ENCODE measurements at places on chromosomes 11 and 22. TPM values are rescaled to one million over a fixed set of nuclear protein-coding genes. Genes with fewer than 3 reads are reported as not detected.
A peak's percentile ranks its signal among the peaks of the same experiment; 100 is the strongest.

The SERHL2 gene
- total RNA-seq: 1.00 TPM

The HIC2 gene
- total RNA-seq: 5.5 TPM

The OR8J1 gene
- total RNA-seq: not detected

GRCh38 chr11:104728927-104729326 lies 169.3 kb downstream of the CASP12 start:
- DNase-seq: no peak

DNA sequence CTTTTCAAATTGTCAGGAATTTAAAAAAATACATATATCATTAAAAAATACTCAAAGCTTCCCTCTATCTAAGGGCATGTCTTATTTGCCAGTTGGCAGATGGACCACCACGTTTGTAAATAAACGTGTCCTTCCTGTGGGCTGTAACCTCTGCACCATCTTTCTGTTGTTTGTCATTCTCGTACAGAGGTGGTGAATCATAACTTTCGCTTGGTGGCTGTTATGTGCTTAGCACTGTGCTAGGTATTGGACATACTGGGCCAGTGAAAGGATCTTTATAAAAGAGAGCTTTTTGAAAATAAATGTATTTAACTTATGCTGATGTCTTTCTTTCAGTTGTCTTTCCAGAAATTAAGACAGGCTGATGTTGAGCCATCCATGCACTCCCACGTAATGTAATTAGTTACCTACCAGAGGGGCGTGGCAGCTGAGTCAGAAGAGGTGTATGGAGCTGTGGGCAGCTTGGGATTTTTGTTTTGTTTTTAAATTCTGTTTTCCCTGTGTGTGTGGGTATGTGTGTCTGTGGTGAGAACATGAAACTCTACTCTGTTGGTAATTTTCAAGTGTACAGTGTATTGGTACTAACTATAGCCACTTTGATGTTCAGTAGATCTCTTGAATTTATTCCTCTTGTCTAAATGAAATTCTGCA lies 62.7 kb downstream of the TECTA start:
- DNase-seq: no peak

DNA sequence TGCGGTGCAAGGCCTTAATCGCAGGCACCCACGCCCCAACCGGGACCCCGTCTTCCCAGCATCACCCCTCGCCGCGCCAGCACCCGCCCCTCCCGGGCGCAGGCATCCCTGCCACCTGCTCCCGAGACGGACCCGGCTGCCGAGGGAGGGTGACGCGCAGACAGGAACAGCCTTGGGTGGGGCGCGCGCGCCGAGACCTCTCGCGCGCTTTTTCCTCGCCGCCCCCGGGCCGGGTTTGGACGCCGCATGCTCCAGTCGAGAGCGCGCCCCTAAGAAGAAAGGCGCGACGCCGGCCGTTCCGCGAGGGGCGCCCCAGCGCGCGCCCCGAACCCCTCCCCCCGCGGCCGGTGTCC lies 504 bp downstream of the CFL1 start:
- no peak for DNase-seq

DNA sequence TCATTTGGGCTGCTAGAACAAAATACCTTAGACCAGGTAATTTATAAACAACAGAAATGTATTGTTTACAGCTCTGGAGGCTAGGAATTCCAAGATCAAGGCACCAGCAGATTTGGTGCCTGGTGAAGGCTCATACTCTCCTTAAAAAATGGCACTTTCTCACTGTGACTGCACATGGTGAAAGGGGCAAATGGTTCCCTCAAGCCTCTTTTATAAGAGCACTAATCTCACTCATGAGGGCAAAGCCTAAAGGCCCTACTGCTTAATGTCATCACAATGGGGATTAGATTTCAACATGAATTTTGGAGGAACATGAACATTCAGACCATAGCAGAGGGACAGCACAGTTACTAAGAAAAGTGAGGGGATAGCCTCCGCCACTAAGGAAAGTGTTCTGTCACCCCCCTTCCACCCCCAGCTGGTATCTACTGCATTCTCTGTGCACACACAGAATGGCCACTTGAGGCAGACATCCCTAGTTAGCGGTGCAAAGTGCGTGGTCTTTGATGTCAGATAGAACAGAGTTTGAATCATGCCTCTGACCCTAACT lies 47.2 kb upstream of the CEP295 start:
- no peak for DNase-seq

GRCh38 chr11:45423036-45423435 lies 136.9 kb upstream of the SYT13 start:
- peak; percentile 67 for DNase-seq

All from mesenteric fat pad (tissue), 1 donor.